ENCODE measurements at places on chromosomes 5 and 9.

DNA sequence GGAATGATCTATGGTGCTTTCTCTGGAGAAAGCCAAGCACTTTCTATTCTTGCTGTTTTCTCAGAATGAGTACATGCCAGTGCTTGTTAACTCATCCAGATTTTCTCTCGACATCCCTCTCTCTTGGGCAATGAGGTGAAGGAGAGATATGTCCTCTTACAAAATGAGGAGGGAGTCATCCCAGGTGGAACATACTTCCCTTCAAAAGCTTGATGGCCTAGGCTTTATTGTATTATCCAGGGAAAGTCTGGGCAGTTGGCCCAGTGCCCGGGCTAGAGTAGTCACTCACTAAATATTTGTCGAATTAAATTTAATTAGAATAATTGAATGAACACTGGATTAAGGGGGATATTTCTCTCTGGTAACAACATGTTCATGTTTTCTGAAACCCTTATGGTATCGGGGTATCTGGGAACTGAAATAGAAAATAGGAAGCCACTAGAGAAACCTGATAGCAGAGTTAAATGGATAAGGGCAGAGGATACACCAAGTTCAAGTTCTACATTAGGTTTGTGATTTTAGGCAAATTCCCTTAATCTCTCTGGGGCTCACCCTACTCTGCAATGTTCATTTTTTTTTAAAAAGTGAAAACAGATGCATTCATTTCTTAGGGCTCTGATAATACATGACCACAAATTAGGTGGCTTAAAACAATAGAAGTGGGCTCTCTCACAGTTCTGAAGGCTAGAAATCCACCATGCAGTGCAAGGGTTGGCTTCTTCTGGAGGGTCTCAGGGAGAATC is 99.6 kb downstream of the LIFR start:
- DNase-seq, result no peak

DNA sequence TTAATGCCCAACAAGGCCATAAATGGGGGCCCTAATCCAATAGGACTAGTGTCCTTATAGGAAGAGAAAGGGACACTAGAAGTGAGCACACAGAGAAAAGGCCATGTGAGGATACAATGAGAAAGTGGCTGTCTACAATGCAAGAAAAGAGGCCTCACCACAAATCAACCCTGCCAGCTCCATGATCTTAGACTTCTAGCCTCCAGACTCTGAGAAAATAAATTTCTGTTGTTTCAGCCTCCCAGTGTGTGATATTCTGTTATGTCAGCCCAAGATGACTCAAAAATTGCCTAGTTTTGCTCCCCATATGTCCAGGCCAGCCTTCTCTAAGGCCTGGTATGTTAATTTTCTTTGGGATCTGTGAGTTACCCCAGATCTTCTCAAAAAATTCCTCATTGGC is 32.3 kb upstream of the HTR4 start:
- no peak for DNase-seq

- peak; percentile 28 for DNase-seq
Observed at GRCh38 chr5:113359419-113359818, 75.4 kb downstream of the TSSK1B start.

GRCh38 chr5:167951116-167951515 is 340.3 kb upstream of the WWC1 start:
- DNase-seq, result peak; percentile 15

GRCh38 chr5:100854591-100854990 is 48.5 kb downstream of the ST8SIA4 start:
- no peak for DNase-seq
